ENCODE measurements at places on chromosomes 1 and 21.

DNA sequence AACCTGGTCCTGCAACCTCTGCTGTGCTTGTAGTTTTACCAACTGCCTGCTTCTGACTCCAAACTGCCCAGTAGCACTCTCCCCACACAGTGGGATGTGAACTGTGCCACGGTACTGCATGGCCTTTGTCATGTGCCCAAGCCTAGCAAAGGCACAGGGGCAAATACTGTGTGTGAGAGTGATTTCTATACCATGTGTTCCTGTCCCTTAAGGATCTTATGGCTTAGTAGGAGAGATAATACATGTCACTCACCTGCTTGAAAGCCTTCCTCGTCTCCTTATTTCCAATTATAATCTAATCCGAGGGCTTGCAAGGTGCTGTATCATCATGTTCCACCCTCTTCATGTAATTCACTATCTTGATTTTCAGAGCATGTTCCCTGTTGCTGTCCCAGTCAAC is 51.3 kb downstream of the UBE4B start:
- no peak for DNase-seq

- no peak for DNase-seq
These were observed at the start of gene CYYR1 for GRCh38 chr21:26572702-26573381. TSS of gene CYYR1 (minus strand) at chr21:26573286. CDS start at chr21:26572940, 346 bp downstream.

DNA sequence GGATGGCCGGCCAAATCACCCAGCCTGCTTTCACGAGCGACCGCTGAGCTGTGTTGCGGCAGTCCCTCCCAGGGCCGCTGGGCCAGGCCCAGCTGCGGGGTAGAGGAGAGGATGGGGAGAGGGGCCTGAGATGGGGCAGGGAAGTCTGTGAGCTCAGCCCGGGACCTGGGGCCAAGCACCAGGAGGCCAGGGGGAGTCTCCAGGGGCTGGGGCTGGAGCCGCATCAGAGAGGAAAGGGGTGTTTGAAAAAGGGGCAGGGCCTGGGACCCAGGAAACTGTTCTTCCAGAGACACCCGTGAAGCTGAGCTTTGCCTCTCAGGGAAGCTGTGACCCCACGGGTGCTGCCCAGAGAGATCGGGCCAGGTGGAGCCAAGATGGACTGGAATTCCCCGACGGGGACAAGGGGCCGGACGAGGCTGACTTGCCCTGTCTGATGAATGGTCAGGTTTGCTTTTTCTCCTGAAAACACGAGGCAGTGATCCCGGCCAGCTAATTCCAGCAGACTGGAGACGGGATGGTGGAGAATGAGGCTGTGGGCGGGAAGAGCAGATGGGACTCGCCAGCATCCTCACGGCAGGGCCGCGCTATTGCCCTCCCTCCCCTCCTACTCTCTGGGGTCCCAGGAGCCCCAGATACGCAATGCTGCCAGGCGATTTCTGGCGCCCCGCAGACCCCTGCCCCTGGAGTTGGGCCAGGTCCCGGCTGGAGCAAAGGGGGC is 40.3 kb upstream of the COL18A1 start:
- no peak for DNase-seq

DNA sequence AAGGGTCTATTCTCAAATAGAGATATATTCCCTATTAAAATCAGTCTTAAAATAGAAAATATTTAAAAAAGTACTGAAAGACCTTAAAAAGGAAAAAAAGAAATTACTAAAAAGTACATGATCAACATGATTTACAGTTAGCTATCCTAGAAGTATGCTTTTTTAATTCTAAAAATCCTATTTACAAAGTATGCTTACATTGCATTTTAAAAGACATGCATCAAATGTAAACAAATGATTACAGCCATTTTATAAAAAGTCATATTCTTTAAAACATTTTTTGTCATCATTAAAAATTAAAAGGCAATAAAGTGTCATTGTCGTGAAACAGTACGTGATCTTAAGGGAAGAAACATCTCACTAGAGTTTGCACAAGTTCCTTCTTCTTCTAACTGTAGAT is 7.9 kb upstream of the C1orf52 start:
- DNase-seq: no peak

GRCh38 chr1:10237157-10237539 is 26.8 kb downstream of the KIF1B start:
- no peak for DNase-seq

DNA sequence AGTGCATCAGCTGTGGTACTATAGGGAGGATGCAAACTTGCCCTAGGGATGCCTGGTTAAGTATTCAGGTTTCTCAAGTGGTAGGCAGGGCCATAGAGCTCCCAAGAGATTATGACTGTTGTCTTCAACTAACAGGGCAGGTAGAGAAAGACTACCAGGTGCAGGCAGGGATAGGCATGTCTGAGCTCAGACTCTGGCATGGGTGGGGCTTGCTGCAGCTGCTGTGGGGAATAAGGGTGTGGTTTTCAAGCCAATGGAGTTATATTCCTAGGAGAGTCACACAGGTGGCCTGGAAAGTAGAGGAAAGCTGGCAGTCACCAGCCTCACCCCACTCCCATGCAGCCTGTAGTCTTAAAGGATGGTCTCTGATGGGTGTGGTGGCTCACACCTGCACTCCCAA is 673.4 kb upstream of the ADGRL4 start:
- DNase-seq: no peak

GRCh38 chr1:21123287-21123948 is 53.3 kb downstream of the EIF4G3 start:
- DNase-seq: no peak

- DNase-seq: no peak
These were observed 6.7 kb downstream of the KHDRBS1 start for GRCh38 chr1:32020339-32020738.

DNA sequence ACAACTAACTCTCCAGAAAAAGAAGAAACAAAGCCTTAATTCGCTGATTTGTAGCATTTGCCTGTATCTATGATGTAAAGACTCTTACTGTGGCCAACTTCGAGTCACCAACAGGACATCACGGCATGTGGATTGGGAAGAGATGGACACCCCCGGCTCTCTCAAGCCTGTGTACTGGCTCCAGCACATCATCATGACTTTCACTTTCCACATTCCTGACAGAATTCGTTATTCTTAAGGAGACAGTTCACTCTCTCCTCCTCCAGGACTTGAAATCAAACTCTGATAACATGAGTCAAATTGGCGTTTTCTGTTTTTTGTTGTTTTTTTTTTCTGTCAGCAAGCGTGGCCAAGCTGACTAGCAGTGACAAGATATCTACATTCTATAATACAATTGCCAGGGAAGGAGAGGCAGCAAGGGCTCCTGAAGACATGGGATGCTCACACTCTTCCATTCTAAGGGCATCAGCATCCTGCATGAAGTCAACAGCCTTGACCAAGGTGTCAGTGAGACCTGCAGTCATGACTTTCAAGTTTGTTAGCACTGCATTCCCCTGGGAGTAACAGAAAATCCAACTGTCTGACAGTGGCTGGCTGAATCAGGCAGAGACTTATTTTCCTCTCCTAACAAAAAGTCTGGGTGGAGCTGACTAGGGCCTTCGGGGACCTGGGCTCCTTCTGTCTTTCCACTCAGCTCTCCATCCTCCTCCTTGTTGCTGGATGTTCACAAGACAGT is 13.3 kb upstream of the TRAF3IP3 start:
- DNase-seq: no peak

DNA sequence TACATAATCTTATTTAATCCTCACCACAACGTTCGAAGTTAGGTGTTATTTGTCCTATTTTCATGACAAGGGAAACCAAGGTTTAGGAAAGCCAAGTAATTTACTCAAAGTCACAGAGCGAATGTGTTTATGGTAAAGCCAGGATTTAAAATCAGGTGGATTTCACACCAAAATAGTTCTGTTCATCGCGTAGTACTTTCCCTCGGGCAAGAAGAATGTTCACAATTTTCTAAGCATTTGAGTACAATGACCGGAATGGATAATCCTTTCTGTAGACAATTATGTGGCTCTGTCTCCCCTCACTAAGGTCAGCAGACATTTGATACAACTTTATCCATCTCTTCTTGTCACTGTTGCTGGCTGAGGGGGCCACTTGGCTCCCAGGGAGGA is 204.2 kb downstream of the ST6GALNAC3 start:
- no peak for DNase-seq

GRCh38 chr1:192633533-192634253 is 2.3 kb upstream of the RGS13 start:
- no peak for DNase-seq

DNA sequence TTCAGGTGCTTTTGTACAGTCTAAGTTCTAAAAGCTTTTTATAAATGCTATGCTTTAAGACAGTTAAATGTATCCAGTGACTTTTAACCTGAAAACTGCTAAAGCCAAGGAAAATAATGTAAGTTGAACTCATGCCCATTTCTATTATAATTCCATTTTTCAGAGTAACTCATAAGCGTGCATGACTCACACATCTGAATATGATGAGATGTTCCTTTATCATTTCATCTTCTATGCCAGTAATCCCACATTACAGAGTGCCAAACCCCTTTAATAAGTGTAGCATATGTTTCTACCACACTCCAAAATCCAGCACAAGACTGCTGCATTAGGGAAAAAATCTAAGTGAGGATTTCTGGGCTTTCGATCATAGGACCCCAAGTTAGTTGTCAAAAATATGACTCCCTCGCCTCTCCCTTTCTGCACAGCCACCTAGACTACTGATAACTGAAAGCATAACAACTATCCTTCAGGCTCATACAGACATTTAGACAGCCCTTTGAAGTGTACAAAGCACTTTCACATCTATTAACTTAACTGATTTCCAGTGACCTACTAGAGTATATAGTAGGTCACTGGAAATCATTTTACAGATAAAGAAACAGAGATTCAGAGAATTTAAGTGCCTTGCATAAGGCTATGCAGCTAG is 45.3 kb downstream of the JAK1 start:
- no peak for DNase-seq

GRCh38 chr1:57209495-57209894 is 214.4 kb downstream of the DAB1 start:
- DNase-seq: no peak

GRCh38 chr1:163820226-163820625 is 498.5 kb downstream of the NUF2 start:
- no peak for DNase-seq

- no peak for DNase-seq
These were observed 60.4 kb downstream of the B3GALT5 start for GRCh38 chr21:39673163-39673562.

- no peak for DNase-seq
These were observed 19.4 kb upstream of the SRSF4 start for GRCh38 chr1:29200906-29201594.

DNA sequence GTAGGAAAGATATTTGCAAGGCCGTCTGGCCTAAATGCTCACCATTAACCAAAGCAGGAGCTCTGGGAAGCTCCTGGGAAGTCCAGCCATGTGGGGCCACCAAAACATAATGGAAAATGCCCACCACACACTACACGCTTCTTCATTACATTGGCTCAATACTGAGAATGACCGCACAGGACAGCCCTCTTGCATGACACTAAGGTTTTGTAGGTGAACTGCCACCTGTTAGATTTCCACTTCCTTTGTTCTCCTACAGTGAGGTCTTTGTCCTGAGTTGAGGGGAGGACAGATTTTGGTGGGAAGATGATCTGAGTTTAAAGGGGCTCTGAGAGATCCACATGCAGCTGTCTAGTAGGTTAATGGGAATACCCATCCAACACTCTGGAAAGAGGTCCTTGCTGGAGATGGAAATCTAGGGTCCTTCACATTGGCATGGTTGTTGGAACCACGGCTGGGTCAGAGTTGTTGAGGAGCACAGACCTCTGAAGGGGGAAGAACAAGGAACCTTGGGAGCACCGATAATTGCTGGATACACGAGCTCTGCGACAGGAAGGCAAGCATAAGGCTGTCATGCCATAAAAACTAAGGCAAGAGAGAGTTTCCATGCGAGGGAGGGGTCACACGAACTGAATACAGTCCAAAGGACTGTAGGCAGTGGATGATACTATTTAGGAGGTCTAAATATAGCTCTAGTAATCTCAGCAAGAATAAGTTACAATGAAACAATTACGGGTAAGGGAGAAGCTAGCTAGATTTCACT is 105.5 kb upstream of the IRF2BP2 start:
- no peak for DNase-seq

- no peak for DNase-seq
These were observed 14.4 kb upstream of the SCCPDH start for GRCh38 chr1:246709835-246710234.

- no peak for DNase-seq
These were observed 451.9 kb upstream of the VAMP3 start for GRCh38 chr1:7319196-7319595.

- DNase-seq: no peak
These were observed 68.8 kb downstream of the FHAD1 start for GRCh38 chr1:15315815-15316214.

DNA sequence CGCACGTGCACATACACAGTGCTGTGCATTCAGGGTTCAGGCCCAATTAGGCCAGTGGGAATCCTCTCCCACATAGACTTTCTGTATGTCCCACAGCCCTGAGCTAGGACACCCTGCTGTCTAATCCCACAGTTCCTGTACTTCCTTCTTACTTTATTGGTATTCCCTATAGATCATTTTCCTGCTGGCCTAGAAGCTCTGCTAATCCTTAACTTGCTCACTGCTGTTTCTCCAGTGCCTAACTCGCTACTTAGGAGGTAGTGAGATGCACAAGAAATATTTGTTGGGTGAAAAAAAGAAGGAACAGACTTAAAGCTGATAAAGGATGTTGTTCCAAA is 34.1 kb upstream of the FHAD1 start:
- DNase-seq: no peak

- DNase-seq: no peak
These were observed 33.9 kb downstream of the SPSB1 start for GRCh38 chr1:9326596-9326995.

- no peak for DNase-seq
These were observed 6.5 kb upstream of the ATP1A2 start for GRCh38 chr1:160108888-160109662.

DNA sequence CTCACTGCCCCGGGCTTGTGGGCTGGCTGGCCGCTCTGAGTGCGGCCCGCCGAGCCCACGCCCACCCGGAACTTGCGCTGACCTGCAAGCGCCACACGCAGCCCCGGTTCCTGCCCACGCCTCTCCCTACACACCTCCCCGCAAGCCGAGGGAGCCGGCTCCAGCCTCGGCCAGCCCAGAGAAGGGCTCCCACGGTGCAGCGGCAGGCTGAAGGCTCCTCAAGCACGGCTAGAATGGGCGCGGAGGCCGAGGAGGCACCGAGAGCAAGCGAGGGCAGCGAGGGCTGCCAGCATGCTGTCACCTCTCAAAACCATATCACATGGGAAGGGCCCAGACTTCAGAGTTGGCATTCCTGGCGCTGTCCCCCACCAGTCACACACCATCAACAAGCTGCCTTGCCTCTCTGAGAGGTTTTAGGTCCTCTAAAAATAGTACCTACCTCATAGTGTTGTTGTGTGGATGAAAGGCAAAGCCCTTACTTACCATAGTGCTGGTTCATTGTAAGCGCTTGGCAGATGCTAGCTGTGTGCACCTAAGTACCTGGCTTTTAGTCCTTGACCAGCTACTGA is 13.4 kb downstream of the LDLRAD1 start:
- no peak for DNase-seq

Measured in NCI-H1436 treated with DMSO at 0.1 percent for 48 hours (cell line).